ENCODE measurements at places on chromosomes 7 and 10.

GRCh38 chr10:131430716-131431412 is 119.3 kb upstream of the TCERG1L start:
- DNase-seq = no peak

GRCh38 chr10:133254421-133255120 is 16.9 kb downstream of the VENTX start:
- DNase-seq = no peak

DNA sequence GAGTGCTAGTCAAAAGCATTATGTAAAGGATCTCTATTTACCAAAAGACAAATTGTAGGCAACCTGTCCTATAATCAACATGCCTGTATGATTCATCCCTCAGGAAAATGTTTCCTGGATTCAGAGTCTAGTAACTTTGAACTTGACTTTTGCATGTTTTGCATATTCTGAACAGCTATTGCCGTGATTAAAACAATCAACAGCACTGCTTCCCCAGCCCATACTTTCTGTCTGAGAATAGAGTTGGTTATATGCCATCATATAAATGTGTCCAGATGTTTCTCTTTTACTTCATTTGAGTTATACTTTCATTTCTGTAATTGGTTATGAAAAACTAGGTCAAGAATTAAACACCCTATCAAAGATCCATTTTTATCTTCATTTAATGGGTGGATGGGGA is 83.5 kb downstream of the ZMYND11 start:
- no peak for DNase-seq

GRCh38 chr10:79100771-79101170 is 32.0 kb downstream of the ZMIZ1 start:
- no peak for DNase-seq

GRCh38 chr7:26948617-26949118 is 84.3 kb upstream of the SKAP2 start:
- DNase-seq = no peak

- no peak for DNase-seq
These were observed 51.3 kb downstream of the ADK start for GRCh38 chr10:74202356-74202755.

DNA sequence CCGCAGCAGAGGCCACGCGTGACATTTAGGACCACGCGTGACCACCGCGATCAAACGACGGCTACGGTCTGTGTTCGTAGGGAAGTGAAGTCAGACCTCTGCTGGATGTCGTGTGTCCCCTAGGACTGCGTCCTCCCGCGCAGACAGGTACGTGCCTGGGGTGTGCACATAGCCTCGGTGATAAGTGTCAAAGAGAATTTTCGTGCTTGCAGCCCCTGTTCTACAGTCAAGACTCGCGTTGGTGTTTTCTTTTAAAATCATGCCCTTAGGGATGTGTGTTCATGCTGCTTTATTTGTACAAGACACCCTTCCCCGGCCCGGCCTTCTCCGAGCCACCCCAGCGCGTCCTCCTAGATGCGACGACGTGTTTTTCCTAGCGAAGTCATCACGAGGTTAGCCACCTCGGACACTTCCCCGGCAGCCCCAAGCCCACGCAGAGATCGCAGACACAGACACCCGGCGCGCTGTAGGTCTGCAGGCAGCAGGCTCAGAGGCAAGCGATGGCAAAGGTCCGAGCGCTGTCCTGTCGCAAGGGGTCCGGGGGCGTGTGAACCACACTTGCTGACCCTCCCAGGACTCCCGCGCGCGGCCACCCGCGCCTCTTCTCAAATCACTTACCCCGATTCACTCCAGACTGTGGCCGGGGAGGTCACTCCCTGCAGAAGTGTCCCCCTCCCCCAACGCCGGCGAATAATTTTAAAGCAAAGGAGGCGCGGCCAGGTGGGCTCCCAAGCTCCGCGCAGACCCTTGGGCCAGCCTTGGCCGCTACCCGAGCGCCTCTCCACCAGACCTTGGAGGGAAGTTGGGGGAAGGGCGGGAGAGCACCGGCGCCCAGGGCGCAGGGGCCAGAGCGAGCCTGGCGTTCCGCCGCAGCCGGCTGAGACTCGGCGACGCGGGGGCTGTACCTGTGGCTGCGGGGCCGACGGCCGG is 552 bp downstream of the MKX start:
- no peak for DNase-seq

DNA sequence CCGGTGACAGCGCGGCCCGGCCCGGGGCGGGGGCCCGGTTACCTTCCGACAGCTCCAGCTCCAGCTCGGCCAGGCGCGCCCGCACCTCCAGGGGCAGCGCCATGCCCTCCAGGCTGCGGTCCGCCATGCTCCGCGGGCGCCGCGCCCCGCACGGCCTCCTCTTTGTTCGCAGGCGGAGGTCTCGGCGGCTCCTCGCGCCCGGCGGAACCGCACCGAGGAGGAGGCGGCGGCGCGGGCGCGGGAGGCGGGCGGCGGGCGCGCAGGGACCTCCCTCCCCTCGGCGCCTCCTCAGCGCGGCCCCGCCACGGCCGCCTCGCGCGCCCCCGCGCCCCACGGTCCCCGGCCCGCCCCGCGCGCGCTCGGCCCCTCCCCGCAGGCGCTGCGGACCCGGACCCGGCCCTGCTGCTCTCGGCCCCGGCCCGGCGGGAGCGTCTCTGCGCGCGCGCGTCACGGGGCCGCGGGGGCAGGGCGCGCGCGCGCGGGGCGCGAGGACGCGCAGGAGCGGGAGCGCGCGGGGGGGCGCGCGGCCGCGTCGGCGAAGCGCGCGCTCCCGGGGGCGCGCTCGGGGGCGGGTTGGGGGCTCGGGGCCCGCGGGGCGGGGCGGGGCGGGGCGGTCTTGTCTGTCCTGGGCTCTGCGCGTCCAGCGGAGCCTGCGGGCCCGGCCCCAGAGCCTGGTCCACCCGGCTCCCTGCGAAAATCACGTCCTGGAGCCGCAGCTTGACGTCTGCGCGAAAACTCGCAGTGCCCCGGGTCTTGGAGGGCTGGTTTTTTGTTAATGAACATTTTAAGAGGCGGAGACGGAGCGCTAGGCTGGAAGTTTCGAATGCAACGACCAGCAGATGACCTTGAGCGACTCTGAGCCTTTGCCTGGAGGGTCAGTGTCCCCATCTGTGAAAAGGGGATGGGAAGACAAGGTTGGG is at the start of gene DIP2C:
TSS of gene DIP2C (minus strand) at position 217 of the 920 bp plus-strand sequence. CDS start at position 127, 90 bp downstream.
- peak; percentile 63 for DNase-seq

GRCh38 chr7:428927-429827 is 90.5 kb downstream of the PDGFA start:
- DNase-seq = no peak

GRCh38 chr10:45408421-45409319 is 34.7 kb downstream of the ALOX5 start:
- DNase-seq = no peak

- no peak for DNase-seq
These were observed 46.1 kb upstream of the FOXP2 start for GRCh38 chr7:114368492-114368891.

GRCh38 chr10:117590101-117590875 is 47.7 kb downstream of the EMX2 start:
- peak; percentile 77 for DNase-seq

DNA sequence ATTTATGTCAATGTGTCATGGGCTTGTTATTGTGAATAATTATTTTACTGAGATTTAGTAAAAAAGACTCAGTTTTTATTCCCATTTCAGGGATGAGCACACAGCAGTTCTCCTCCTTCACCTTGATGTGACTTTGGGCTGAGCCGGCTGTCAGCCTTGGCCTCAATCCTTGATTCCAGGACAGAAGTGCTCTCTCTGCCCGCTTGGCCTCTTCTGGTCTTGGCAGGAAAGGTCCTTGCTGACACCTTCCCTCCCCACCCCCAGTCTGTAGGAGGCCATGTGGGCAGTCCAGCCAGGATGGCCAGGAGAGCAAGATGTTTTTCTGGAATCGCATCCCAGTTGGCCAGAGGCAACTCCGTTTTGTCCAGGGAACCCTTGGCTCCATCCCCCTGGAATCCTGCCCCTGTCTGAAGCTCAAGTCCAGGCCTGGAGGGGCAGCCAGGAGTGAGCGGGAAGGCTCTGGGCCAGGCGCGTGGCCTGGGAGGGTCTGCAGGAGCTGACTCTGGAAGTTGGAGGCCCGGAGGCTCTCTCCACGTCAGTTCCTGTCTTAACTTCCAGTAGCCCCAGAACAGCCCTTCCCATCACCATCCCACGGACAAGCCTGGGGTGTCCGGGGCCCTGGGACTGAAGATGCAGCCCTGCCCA is 100.9 kb downstream of the PDGFA start:
- no peak for DNase-seq

GRCh38 chr7:112886208-112886607 is 96.0 kb upstream of the TMEM168 start:
- no peak for DNase-seq

- DNase-seq = no peak
These were observed 222.3 kb downstream of the BBS9 start for GRCh38 chr7:33351709-33352108.
